Stimulated activated CD4-positive, alpha-beta T cell treated with anti-CD3 and anti-CD28 coated beads, TNF-alpha, amount 100 ng/mL, for 4 hours (primary cell): ENCODE measurements at places on chromosomes 16 and 17.

- DNase-seq, result no peak
Measured at GRCh38 chr17:58575511-58575910, 61.1 kb upstream of the MTMR4 start.

DNA sequence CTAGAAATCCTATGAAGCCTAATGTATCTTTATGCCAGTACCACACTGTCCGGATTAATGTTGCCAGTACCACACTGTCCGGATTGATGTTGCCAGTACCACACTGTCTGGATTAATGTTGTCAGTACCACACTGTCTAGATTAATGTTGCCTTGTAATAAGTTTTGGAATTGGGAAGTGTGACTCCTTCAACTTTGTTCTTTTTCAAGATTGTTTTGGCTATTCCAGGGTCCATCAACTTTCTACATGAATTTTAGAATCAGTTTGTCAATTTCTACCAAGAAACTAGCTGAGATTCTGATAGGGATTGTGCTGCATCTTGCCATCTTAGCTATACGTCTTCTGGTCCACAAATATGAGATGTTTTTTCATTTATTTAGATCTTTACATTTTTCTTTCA, 68.7 kb downstream of the TBX4 start:
- no peak for DNase-seq

GRCh38 chr17:63039899-63040602, 74.0 kb downstream of the TANC2 start:
- DNase-seq, result no peak

DNA sequence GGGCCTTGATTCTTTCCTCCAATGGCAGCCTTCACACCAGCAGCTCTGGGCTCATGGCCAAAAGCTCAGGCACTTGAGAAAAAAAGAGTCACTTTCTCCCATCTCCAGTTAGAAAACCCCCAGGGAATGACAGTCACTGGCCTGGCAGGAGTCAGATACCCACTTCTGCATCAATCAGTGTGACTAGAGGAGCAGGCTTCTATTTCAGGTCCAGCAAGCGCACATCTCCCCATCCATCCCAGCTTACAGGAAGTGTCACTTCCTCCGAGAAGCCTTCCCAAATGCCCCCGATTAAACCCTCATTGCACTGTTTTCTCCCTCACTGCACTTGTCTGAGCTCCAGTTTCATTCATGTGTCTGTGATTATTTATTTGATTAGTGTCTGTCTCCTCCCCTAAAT, 30.4 kb upstream of the CCL1 start:
- no peak for DNase-seq

DNA sequence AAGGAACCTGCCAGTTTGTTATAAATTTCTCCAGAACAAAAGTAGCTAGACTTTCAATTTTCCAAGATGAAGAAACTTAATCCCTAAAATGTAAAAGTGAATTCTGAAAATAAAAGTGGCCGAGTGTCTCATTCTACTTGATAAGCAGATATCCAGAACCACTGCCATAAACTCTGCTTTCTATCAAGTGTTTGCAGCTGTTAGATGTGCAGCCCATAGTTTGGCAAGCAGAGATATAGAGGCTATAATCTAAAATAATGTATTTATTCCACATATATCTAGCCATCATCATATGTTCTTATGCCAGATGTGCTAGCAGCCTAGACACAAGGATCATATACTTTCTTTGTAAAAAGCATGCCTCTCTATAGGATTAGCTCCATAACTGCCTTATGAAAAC, 14.7 kb upstream of the FBXL20 start:
- DNase-seq, result no peak

GRCh38 chr16:48156790-48157209, 1.0 kb upstream of the ABCC12 start:
- peak; percentile 61 for DNase-seq

GRCh38 chr16:11735787-11736186, 6.9 kb downstream of the TXNDC11 start:
- no peak for DNase-seq

DNA sequence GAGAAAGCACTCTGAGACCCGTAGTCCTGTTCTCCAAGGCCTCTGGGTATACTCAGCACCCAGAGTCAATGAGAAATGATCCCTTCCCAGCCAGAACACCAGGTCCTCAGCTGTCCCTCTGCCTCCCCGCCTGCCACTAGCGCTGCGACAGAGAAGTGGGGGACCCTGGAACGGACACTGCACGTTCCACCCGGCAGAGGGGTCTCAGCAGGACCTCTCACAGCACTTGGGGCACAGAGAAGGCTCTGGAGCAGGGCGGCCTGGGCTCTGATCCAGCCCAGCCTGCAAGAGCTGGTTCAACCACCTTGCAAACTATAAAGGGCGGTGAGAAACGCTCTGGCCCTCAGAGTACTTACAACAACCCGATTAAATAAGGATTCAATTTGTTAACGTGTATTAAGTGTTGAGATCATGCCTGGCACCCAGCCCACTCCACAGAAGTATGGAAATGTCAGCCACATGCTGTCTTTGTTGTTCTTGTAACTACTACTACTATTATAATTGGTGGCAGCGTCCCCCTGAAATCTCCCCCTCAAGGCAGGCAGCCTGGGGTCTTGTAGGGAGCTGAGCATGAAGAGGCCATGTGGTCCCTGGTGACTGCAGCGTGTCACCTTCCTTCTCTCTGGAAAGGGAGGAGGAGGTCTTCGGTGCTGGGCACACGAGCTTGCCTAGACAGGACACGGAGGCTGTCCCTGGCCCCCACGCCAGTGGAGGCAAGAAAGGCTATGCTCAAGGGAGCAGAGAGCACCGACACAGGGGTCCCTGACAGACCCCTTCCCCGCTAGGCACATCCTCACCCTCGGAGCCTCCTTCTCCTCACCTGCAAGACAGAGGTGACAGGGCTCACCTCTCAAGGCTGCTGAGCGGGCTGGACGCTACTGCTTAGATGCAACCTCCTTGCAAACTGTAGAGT, 2.4 kb downstream of the OSGIN1 start:
- DNase-seq, result no peak
